Cardiac septum (tissue), 1 donor: ENCODE measurements at places on chromosomes 1 and 21. TPM values are rescaled to one million over a fixed set of nuclear protein-coding genes. Genes with fewer than 3 reads are reported as not detected.

The C1orf116 gene
- 0.70 TPM for total RNA-seq

The RGS8 gene
- total RNA-seq: not detected

GRCh38 chr1:209398313-209398991 is 185.1 kb upstream of the CAMK1G start:
- no peak for DNase-seq

The SPOCD1 gene
- total RNA-seq: 0.19 TPM

- no peak for DNase-seq
Observed at GRCh38 chr1:166974647-166975345, 544 bp downstream of the ILDR2 start.

DNA sequence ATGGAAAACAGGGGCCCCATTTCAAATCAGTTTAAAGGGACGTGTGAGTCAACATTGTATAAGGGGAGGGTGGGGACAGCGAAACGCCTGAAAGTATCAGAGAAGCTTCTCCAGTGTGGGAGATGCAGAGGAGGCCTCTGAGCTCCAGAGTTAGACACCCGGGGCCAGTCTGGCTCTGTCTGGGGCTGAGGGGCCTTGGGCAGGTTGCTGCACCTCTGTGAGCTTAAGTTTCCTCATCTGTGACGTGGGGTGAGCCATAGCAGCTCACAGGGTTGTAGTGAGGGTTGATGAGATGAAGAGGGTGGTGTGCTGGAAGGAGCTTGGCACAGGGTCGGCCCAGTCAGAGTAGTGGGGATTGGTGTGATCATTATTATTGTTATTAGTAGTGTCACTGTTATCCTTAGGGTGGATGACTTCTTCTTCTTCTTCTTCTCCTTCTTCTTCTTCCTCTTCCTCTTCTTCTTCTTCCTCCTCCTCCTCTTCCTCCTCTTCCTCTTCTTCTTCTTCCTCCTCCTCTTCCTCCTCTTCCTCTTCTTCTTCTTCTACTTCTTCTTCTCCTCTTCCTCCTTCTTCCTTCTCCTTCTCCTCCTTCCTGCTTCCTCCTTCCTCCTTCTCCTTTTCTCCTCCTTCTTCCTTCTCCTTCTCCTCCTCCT is 282.0 kb downstream of the PTPRU start:
- DNase-seq: no peak

- DNase-seq: no peak
Observed at GRCh38 chr1:9326596-9326995, 33.9 kb downstream of the SPSB1 start.

DNA sequence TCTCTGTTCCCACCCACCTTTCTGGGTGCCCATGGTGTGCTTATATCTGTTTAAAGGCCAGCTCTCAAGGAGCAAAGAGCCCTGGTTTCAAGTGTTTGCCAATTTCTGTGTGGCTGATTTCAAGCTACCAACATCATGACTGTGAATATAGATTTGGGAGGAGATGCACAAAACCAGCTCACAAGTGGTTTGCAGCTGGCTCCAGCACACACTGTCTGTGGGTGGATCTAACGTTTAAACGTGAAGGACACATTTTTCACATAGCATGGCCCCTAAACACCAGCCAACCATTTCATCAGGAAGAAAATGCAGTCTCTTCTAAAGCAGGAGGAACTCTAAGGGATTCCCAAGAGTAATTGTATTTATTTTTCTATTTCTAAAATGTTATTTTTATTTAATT is 65.2 kb downstream of the FCRL5 start:
- no peak for DNase-seq

- no peak for DNase-seq
Observed at GRCh38 chr1:197356723-197357533, 88.9 kb downstream of the CRB1 start.

- no peak for DNase-seq
Observed at GRCh38 chr1:248792342-248792741, 33.4 kb downstream of the SH3BP5L start.

The PDE4DIP gene
- 3,632 TPM for total RNA-seq

GRCh38 chr1:229879746-229880145 is 187.3 kb upstream of the GALNT2 start:
- DNase-seq: peak; percentile 29

DNA sequence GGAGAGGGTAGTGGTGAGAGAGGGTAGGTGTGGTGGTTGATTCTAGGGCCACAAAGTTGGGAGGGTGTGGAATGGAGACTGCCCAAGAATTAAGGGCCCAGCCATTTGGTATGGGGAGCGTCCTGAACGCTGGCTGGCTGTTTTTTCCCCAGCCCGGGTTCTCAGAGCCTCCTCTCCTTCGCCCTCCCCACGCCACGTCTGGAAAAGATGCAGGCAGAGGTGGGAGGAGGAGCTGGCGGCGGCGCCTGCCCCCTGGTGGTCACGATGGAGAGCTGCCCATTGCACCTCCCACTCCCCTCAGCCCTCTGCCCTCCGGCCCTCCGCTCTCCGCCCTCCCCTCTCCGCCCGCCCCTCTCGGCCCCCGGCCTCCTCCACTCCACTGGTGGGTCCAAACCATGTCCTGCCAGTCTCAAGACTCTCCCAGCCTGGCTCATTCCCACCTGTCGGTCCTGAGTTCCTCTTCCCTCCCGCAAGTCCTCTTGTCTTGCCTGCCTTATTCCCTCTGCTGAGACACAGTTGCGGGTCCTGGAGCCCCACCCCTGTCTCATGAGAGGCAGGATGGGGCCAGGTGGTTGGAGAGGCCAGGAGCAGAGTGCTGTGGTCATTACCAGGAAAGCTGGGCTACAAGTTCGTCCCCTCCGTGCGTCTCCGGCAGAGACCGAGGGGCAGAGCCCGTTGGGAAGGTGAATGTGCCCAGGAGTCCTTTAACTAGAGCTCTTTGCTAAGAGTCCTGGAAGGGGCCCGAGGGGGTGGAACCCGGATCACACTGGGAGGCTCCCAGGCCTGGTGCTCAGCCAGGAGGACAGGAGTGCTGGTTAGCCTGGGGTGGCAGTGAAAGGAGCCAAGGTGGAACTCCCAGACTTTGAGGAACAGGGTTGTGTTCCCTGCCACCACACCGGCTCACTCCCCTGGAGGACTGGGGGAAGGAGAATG is 22.6 kb downstream of the ETNK2 start:
- DNase-seq: peak; percentile 91

GRCh38 chr1:199081739-199082138 is 442.9 kb downstream of the PTPRC start:
- DNase-seq: no peak

The AJAP1 gene
- 0.11 TPM for total RNA-seq

DNA sequence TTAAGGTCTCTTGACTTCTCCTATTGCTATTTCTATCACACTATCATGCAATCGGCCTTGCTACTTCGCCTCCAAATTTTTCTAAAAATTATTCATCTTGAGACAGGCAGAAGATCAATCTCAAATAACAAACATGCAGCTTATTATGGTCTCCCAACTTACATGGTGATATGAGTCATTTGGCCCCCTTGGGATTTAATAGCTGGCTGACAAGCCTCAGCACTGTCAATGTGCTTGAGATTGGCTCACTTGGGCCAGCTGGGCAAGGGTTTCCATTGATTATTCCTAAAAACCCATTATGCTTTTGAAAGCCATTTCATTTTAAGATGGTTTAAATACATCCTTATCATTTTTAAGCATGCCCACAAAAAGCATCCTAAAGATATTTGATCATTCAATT is 224.5 kb upstream of the NFIA start:
- no peak for DNase-seq

DNA sequence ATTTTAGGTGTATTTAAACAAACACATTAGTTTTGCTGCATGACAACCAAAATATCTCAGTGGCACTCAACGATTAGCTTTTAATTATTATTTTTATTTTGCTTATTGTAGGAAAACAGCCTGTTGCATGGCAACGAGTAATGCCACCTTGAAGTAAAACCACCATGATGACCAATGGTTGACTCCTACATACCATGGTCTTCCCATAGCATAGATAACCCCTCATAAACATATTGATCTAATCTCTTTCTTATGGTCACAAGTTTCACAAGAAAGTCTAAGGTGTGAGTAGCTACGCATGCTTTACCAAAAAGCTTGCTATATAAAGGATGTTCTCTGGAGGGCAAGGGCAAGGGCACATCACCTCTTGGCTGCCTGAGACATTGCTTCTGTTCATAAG is 61.5 kb upstream of the PTBP2 start:
- no peak for DNase-seq

- DNase-seq: no peak
Observed at GRCh38 chr1:9101510-9102146, 27.3 kb downstream of the GPR157 start.

DNA sequence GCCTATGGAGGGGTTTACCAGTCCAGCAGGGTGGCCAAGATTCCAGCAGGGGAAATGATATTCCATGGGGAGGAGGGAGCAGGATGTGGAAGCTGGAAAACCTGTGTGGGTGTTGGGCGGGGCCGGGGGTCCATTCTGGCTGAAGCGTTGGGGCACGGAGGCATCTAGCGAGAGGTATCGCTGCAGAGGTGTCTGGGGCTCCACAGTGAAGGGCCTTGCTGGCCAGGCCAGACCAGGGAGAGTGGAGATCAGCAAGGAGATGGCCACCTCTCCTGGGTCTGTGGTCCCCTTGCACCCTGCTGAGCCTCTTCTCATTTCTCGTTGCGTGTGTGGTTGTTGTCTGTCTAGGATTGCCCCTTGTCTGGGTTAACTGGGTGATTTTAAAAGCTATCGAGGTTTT is 6.2 kb downstream of the COQ8A start:
- DNase-seq: peak; percentile 59

GRCh38 chr1:54569339-54569738 is 21.3 kb downstream of the ACOT11 start:
- DNase-seq: no peak

The PTBP2 gene
- total RNA-seq: 15.0 TPM

The RGS1 gene
- 2.6 TPM for total RNA-seq

The PRR9 gene
- not detected for total RNA-seq

GRCh38 chr1:94237291-94238226 is at the start of gene ARHGAP29:
Gene ARHGAP29 (minus strand): TSS chr1:94237584. CDS start chr1:94231611, 5,973 bp downstream.
- DNase-seq: peak; percentile 95

The ABCG1 gene
- total RNA-seq: 6.3 TPM

The MATN1 gene
- total RNA-seq: not detected

The NPL gene
- total RNA-seq: 6.1 TPM

DNA sequence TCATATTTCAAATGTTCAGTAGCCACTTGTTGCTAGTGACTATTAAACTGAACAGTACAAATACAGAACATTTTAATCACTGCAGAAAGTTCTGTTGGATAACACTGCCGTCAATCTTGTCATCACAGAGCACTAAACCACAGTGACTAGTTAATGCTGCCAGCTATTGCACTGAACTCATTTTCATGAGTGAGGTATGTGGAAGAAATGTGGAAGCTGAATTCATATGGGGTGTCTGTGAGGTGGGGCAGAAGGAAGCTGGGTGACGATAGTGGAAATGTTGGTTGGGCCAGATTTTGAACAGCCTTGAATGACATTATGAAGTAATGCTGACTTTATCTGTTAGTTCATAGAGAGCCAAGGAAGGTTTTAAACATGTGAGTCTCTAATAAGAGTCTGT is 49.6 kb downstream of the OSBPL9 start:
- DNase-seq: no peak

DNA sequence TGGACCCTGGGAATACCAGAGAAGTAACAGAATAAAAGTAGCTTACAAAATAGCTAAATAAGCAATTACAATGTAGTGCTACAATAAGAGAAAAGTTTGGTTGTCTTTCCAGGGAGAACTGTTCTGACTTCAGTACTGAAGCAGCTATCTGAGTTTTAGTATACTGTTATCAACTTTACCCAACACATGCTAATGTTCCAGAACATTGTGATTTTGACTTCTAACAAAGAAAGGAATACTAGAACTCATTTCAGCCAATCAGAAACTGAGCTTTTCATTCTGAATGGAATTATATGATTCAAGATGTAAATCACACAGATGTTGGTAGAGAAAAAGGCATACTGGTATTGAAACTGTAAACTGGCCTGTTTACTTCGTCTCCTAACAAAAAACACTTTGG is at the start of gene C1orf105:
Gene C1orf105, plus strand, starts transcription at position 301 of the 400 bp plus-strand sequence. CDS start 201 bp downstream, outside the sequence.
- no peak for DNase-seq
